Dermis blood vessel endothelial cell (primary cell): ENCODE measurements at places on chromosomes 5 and 9.
A peak's percentile ranks its signal among the peaks of the same experiment; 100 is the strongest.

GRCh38 chr5:446883-447263 lies 3.9 kb downstream of the EXOC3 start:
- peak; percentile 70 for DNase-seq

DNA sequence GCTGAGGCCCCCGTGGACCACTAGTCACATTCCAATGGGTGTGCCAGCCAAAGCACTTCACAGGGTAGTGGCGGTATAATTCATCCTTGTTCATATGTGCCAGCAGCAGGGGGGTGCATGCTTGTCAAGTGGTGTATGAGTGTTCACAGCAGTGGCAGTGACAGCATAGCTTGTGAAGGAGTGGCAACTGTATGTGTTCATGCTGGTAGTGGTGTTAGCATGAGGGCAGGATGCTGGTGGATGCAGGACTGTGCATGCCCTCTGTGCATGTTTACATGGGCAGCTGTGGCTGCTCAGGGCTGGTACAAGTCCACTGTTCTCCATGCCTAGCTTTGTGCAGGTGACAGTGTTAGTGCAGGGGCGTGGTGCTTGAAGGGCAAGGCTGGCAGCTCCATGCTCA lies 253.4 kb upstream of the DMAC1 start:
- no peak for DNase-seq

DNA sequence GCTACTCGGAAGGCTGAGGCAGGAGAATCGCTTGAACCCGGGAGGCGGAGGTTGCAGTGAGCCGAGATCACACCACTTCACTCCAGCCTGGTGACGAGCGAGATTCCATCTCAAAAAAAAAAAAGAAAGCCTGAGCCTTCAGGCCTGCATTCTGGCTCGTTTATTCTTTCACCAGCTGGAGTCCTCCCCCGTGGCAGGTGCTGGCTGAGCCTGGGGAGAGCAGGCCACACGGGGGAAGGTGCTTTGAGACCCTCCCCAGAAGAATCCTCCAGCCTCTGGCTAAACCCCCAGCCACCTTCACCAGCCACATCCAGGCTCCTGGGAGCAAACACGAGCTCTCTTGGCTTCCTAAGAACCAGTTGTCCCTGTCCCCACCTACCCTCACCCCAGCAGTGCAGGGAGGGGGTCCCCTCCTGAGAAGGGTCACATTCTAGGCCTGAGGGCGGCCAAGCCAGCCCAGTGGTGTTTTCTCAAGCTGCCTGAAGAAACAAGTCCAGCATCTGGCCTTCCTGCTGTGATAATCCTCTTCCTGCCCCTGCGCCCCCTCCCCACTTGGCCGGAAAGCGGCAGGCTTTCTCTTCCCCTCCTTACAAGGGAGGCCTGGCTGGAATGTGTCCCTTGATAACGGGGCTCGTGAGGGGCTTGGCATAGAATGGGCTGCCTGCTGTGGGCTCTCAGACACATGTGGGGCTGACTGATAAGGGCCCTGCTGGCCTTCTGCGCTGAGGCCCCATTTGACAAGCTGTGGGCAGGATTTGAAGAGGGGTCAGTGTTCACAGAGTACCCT lies 41.5 kb downstream of the PLPP7 start:
- peak; percentile 81 for DNase-seq

DNA sequence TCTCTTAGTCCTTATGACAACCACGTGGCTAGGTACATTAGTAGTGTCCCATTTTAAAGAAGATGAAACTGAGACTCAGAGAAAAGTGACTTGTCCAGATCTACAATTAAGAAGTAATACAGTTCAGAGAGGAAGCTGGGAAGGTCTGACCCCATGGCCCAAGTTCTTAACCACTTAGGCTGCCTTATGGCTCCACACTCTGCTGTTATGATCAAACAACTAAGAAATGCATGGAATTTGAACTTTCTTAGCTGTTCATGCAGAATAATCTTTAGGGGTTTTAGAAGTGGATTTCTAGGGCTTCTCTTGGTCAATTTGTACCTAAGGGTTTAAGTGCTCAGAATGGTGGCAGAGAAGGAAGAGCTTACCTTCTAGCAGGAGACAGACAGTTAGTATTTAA lies 128.0 kb upstream of the MSX2 start:
- no peak for DNase-seq

DNA sequence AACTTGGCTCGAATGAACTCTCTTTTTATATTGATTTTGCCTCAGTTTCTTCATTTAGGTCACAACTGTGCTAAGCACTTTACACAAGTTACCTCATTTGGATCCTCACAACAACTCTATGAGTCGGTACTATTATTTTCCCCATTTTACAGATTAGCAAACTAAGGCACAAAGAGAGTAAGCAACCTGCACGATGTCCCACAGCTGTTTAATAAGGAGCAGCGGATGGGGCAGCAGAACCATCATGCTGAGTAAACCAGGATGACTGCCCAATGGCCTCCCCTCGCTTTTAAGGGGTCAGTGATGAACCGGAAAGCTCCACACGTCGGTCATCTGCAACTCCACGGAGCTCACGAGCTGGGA lies 607 bp downstream of the PRELID2 start:
- peak; percentile 12 for DNase-seq

DNA sequence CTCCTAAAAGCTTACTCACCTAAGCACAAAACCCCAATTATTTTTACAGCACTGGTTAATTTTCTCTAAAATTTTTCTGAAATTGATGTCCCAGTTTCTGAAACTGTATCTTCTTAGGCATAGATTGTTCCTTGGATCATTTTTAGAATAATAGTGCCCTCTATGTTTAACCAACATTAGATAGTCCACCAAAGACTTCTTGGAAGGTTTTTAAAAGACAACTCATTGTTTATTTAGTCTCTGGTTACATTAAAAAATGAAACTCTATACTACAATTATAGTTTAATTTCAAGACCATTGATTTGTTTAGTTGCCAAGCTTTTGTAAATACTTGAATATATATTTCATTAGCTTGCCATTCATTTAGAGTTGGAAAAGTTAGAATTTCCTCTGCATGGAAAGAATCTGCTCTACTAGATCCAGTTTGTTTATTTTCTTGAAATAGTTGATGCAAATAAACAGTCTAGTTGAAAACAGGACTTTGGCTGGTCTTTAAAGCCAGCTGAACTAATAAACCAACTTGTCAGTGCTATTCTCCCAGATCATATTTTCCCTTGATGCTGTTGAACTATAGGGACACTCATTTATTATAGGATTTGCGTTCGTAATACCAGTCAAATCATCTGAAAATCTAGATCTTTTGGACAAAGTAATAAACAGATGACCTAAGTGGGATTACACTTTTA lies 990.5 kb downstream of the TLE1 start:
- no peak for DNase-seq

GRCh38 chr9:18855656-18856055 lies 177.4 kb downstream of the SAXO1 start:
- no peak for DNase-seq

- DNase-seq, result no peak
Observed at GRCh38 chr9:105855987-105856386, 161.6 kb downstream of the TMEM38B start.

- no peak for DNase-seq
Observed at GRCh38 chr5:143574236-143574635, 170.8 kb upstream of the NR3C1 start.
